ENCODE measurements at places on chromosomes 4 and X. TPM values are rescaled to one million over a fixed set of nuclear protein-coding genes. Genes with fewer than 3 reads are reported as not detected.

Gene PSAPL1
- not detected for total RNA-seq

Gene PWWP3B
- total RNA-seq, result not detected

Gene GBA3
- total RNA-seq, result not detected

Gene H2BW2
- 0.18 TPM for total RNA-seq

Gene FRAS1
- not detected for total RNA-seq

Gene GAGE12H
- not detected for total RNA-seq

Gene FAM149A
- total RNA-seq, result not detected

Gene PLAC8
- 889 TPM for total RNA-seq

Gene MAGED4B
- total RNA-seq, result 2.8 TPM

Gene TCEAL7
- total RNA-seq, result not detected

Gene DOK7
- 2.9 TPM for total RNA-seq

Gene TMPRSS11A
- not detected for total RNA-seq

Gene TKTL2
- total RNA-seq, result not detected

Gene TMPRSS11B
- not detected for total RNA-seq

Gene CD40LG
- 0.77 TPM for total RNA-seq

Gene UBA1
- 168 TPM for total RNA-seq

Data from natural killer cell (primary cell).